ENCODE measurements at places on chromosomes 2 and 18.

GRCh38 chr2:25197336-25198208 lies 29.2 kb upstream of the POMC start:
- no peak for DNase-seq

GRCh38 chr2:27070653-27071276 lies 689 bp downstream of the OST4 start:
- DNase-seq, result no peak

DNA sequence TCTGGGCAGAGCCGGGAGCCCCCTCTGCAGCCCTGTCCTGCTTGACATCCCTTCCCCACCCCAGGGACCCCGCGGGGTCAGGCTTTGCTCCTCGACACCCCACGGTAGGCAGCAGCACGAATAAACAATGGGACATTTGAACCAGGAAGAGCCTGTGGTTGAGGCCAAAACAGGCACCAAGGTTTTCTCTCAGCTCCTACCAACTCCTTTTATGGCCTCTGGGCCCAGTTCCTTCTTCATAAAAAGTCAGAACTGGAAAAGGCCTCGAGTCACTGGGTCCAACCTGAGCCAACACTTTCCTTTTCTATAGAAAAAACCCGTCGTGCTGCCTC lies 20.6 kb downstream of the TEX44 start:
- DNase-seq, result no peak

DNA sequence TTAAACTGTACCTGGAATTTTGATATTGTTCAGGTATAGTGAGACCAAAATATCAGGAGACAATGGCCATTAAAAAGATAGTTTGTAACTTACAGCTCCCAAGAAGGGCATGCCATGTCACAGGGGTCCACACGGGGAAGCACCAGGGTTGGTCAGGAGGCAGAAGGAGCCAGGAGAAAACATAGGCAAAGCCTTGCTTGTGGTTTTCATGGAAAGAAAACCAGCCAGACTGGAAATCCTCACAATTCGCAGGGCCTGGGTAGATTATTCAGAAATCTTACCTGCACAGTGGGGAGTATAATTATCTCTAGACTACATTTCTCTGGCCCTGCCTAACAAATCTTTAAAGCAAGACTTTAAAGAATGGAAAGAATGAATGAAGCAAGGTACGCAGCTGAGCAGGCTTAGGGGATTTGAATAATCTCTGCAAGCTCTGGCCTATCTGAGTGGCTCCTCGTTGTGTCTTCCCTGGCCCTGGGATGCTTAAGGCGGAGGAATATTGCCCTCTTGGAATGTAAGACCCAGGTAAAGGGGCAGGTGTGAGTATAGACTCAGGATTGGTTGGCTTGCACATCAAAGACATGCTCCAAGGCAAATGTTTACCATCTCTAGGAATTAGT lies 66.9 kb upstream of the CDC42EP3 start:
- no peak for DNase-seq

- no peak for DNase-seq
Observed at GRCh38 chr2:73050121-73050545, 21.4 kb downstream of the SFXN5 start.

GRCh38 chr2:31333527-31334183 lies 80.9 kb downstream of the XDH start:
- peak; percentile 87 for DNase-seq

GRCh38 chr2:152336119-152336853 lies 1.3 kb downstream of the FMNL2 start:
- peak; percentile 71 for DNase-seq

GRCh38 chr18:3454365-3455089 lies 4.6 kb downstream of the TGIF1 start:
- DNase-seq, result peak; percentile 40

DNA sequence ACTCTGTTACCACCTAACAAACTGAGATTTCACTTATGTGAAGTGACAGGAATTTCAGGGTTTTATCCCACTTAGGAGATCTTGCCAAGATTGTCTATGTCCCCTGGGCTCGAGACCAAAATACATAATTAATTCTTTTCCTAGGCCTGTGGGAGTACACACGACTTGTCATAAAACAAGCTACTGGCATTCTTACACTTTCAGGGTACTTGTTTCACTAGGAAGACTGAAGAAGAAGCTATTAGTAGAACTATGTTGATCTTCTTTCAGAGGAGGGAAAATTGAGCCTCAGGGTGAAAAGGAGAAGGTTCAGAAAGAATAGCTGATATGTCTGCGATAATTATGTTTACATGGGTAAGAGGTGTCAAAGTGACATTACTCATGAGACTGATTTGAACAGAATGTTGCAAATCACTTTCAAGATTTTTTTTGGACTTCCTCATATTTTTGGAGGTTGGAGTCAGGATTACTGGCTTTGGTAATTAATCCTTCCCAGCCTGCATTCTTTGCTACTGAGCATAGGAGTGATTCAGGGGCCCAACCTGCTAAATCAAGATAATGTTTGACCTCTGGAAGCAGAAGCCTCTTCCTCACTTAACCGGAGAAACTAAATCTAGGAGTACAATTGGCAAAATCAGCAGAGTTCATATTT lies 240.0 kb upstream of the NT5C1B start:
- no peak for DNase-seq

DNA sequence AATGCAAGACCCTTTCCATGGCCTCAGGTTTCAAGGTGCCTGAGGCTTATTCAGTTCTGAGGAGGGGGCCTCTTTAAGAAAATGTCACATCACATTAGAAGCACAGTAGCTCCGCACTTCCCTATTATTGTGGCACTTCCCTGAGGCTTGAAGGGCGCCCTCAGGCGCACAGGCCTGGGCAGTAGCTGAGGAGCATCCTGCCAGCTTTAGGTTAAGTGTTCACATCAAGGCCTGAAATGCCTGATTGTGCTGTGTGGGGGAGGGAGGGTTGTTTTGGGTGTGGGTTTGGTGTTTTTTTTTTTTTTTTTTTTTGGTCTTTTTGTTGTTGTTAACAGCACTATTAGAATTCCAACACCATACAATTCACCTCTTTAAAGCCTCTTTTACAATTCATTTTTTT lies 107.9 kb downstream of the CABLES1 start:
- peak; percentile 69 for DNase-seq

DNA sequence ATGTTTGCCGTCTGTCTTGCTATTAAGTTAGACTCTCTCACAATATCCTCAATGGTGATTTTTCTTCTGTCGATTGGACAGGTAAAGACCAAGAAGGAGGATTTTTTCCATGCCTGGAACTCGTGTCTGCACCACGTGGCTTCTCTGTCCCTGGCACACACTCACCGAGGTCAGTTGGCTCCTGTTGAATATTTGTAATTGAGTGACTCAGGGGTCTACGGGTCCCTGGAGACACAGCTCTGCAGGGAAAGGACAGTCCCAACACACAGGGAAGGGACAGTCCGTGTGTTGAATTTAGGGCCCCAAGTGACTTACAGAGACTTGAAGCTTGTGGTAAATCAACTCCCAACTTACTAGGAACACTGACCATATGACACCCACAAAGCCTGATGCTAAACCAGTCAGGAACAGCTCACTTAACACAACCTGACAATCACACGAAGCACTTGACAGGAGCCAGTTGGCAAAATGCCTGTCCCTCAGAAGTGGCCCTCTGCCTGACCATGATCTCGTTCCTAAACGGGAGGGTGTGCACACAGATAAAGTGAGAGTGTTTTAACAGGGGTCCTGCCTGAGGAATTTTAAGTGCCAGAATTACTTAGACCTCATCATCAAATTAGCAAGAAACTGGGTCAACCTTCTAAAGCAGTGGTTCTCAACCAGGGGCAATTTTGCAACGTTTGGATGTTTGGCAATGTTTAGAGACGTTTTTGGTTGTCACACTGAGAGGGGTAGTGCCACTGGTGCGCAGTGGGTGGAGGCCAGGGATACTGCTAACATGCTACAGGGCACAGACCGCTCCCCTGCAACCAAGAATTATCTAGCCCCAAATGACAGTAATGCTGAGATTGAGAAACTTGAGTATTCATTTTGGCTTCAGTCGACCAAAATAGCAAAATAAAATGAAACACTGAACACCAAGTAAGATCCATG lies 88.9 kb upstream of the BCL2L11 start:
- peak; percentile 46 for DNase-seq

DNA sequence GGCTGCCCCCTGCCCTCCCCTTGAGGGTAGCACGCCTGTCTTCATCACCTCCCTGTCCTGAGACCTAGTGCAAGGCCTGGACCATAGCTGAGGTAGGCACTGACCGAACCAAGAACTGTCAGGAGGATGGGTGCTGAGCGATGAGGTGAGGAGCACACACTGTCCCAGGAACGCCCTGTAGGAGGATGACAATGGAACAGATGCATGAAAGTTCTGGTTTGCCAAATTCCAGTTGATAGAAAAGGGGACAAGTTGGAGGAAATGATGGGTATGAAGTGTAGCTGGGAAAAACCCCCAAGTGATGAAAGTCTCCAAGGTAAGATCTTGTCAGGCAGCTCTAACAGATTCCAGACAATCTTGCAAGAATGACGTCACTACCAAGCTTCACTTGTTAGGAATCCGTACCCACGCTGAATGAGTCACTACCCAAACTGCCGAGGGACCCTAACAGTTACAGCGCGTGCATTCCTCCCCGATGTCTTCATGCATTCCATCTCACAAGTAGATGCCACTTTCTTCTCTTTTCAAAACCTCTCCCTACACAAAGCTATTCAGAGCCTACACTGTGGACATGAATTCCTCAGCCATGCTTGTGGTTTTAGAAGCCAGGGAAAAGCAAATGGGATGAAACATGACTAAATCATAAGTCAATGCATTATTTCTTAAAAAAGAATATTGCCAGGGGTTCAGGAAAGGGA lies 27.6 kb downstream of the MRPL33 start:
- peak; percentile 48 for DNase-seq

- DNase-seq, result no peak
Observed at GRCh38 chr2:152241948-152242729, 66.6 kb upstream of the STAM2 start.

- no peak for DNase-seq
Observed at GRCh38 chr2:241214209-241214608, 25.7 kb downstream of the ANO7 start.

GRCh38 chr2:222281506-222281905 lies 17.3 kb downstream of the PAX3 start:
- no peak for DNase-seq

DNA sequence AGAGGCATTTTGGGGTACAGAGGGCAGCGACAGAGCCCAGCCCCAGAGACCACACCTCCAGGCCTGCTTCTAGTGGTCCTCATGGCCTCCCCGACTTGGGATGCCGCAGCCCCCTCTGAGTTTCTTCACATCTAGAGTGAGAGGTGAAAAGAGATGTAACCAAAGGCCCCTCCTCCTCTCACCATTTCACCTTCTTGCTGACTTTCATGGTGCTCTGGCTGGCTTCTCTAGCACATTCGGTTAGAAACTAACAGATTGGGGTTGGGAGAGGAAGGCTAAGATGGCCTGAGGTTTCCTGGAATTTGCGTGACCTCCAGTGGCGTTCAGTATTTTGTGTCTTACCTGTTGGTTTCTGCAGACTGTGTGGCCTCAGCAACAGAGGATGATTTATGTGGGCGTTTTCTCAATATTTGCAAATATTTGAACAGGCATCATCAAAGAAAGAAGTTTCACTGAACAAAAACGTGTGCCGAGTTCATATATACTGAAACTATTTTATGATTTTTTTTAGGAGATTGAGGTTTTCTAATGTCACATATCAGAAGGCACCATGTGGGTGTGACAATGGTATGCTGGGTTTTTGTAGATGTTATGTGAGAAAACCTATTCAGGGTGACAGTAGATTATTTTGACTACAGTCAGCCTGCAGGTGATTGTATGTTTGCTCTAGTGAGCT lies 69.9 kb upstream of the BCL2L11 start:
- DNase-seq, result no peak

DNA sequence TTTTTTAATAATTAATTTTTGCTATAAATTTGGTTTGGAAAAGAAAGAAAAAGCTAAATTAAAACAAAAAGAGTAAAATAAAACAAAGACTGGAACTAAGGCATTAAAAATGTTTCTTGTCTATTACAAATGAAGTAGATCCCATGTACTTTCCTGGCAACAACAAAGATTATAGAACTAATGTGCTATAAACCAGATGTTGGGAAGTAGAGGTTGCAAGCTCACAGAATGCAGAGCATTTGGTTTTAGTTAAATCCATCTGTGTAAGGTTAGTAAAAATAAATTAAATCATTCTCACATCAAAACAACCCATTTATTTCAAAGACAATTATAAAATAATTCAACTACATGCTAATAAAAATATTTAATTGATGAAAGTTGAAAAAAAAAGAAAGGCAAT lies 157.2 kb upstream of the ZC3H15 start:
- DNase-seq, result no peak

GRCh38 chr2:242034138-242034537 lies 164.6 kb downstream of the RTP5 start:
- no peak for DNase-seq

GRCh38 chr2:231297108-231297908 lies 98.2 kb upstream of the B3GNT7 start:
- peak; percentile 75 for DNase-seq

- DNase-seq, result no peak
Observed at GRCh38 chr2:45888641-45889040, 237.2 kb downstream of the PRKCE start.

- DNase-seq, result no peak
Observed at GRCh38 chr2:74597410-74597809, 42.9 kb downstream of the DOK1 start.

DNA sequence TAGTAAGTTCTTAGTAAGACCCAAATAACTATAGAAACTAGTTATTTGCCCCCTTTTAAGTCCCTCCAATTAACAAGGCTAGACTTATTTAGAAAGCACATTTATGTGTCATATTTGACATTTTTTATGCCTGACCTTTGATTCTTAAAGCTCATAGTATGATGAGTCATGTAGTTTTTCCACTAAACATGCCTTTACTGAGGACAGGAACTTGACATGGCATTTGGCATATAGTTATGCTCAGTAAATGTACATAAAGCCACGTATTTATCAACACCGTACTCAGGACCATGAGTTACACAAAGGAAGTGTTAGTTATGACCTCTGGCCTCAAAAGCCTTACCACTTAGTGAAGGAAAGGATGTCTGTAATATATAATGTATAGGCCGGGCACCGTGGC lies 78.9 kb downstream of the GNAL start:
- DNase-seq, result no peak
